ENCODE measurements at places on chromosomes 7 and 10.

- no peak for DNase-seq
These were observed 126.0 kb downstream of the KCNMA1 start for GRCh38 chr10:77511498-77512218.

DNA sequence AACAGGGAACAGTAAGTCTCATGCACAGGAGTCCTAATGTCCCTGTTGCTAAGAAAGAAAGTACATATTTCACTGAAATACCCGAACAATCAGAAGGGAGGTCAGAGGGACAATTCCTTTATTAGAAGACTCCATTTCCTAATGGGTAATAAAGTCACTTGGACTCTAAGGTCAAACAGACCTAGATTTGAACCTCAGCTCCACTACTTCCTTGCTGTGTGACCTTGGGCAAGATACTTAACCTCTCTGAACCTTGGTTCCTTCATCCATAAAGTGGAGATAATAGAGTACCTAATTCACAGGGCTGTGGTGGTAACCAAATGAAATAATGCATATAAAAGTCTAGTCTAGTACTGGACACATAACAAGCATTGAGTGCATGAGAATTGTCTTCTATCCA, 29.2 kb upstream of the HABP2 start:
- no peak for DNase-seq

DNA sequence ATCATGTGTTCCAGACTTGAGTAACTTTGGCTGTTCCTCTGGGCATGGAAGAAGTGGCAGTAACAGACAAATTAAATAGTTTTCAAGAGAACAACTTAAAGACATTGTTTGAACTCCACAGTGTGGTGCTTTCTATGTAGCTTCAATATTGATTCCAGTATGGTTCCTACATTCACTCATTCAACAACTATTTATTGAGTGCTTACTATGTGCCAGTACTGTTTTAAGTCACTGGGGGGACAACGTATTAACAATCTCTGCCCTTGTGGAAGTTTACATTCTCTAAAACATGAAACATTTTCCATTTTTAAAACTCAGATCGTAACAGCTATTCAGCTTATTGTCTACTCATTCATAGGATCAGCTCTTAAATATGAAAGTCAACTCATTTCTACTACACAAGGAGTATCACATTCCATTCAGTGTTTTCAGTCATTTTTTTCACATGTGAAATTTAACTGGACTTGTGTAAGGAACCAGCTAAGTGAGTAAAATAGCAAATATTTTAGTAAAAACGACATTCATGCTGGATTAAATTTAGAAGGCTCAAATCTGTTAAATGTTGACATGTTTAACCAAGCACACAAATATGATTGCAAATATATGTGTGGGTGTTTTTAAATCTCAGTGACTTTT, 13.6 kb upstream of the CUBN start:
- DNase-seq, result no peak

DNA sequence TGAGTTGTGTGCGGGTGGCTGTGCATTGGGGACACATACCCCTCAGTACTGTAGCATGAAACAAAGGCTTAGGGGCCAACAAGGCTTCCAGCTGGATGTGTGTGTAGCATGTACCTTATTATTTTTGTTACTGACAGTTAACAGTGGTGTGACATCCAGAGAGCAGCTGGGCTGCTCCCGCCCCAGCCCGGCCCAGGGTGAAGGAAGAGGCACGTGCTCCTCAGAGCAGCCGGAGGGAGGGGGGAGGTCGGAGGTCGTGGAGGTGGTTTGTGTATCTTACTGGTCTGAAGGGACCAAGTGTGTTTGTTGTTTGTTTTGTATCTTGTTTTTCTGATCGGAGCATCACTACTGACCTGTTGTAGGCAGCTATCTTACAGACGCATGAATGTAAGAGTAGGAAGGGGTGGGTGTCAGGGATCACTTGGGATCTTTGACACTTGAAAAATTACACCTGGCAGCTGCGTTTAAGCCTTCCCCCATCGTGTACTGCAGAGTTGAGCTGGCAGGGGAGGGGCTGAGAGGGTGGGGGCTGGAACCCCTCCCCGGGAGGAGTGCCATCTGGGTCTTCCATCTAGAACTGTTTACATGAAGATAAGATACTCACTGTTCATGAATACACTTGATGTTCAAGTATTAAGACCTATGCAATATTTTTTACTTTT, 1.8 kb downstream of the DDIT4 start:
- no peak for DNase-seq

GRCh38 chr7:127245002-127245401, 7.7 kb downstream of the GRM8 start:
- no peak for DNase-seq

DNA sequence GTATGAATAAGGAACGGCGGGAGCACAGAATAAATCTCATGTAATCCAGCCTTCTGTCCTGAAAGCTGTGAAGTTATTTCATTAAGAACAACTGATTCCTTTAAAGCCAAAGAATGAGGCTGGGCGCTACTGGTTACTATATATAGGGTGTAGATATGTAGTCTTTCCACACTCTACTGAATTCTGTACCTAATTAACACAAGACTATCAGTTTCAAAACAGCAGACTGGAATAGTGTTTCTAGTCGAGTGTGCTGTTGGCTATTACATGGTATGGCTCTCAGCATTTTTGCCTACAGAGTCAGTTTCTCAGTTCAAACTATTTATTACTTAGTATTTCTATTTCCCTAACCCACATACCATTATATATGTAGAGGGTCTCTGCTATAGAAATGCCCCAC, 163.3 kb downstream of the THSD7A start:
- DNase-seq, result no peak

DNA sequence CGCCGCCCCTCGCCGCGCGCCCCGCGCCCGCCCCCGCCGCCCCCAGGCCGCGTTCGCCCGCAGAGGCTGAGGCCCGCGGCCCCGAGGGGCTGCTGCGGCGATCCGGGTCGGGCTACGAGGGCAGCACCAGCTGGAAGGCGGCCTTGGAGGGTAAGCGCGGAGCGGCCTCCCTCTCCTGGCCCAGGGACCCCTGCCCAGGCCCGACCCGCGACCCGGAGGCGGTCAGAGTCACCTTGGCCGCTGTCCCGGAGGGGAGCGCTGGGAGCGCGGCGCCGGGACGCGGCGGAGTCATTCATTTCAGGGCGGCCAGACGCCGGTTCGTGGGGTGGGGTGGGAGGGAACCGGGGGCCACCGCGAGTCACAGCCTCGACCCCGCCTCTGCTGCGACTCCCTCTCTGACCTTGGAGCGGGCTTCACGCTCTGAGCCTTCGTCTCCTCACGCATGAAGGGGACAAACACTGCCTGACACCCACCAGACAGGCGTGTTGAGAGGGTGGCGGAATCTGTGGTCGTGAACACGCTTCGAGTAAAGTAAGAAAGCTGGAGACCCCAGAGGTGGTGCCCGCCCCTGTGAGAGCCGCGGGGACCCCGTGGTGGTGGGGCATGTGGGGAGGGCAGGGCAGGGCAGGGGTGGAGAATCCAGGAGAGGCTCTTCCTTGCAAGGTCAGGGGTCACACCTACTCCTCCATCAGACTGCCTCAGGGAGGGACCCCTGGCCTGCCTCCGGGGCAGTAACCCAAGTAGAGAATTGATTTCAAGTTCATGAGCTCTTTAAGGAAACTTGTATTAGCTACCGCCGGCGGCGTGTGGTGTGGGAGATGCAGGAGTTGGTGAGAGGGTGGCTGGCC, 707 bp downstream of the CLEC2L start:
- no peak for DNase-seq

- no peak for DNase-seq
These were observed 52.8 kb downstream of the LMBR1 start for GRCh38 chr7:156840134-156840533.

DNA sequence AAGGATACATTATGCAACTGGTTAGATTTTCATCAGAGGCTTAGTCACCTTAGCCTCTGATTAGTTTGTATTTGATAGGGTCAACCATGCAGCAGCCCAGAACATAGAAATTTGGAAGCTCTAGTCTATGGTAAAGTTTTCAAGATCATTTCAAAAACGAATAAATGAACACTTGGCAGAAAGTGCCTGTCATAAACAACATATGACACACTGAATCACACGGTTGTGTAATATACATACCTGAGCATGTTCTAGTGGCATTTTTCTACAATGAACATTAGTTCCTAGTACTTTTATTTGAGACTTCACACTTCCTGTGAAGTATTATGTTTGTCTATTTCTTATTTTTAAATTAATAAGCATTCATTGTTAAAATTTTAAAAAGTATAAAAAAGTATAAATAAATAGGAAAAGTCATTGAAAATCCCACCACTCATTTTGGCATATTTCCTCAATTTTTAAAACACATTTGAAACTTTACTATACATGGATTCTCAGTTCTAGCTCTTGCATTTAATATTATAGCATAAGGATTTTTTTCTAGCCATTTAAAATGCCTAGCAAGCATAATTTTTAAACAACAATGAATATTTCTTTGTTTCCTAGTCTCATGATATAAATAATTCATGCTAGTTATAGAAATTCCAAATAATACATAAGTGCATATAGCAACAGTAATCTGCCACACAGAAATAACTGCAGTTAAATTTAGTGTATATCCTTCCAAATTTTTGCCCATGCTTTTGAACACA, 25.7 kb upstream of the PRPS1L1 start:
- no peak for DNase-seq

- no peak for DNase-seq
These were observed 14.9 kb upstream of the IFIT1B start for GRCh38 chr10:89362929-89363328.

DNA sequence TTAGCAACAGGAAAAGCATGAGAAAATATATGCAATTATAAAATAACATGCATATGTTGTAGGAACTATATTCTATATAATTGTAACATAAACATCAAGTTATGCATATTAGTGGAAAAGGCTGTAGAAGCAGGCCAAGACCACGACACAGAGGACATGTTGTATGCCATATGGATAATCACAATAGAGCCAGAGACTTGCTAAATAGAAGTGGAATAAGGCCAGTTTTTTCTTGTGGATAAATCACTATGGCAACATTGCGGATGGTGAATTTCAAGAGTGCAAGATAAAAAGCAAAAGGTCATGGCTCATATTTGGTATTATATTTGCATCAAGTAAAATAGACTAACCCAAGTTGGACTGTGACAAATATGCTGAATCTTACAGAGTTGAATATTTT, 93.0 kb downstream of the PCDH15 start:
- no peak for DNase-seq

DNA sequence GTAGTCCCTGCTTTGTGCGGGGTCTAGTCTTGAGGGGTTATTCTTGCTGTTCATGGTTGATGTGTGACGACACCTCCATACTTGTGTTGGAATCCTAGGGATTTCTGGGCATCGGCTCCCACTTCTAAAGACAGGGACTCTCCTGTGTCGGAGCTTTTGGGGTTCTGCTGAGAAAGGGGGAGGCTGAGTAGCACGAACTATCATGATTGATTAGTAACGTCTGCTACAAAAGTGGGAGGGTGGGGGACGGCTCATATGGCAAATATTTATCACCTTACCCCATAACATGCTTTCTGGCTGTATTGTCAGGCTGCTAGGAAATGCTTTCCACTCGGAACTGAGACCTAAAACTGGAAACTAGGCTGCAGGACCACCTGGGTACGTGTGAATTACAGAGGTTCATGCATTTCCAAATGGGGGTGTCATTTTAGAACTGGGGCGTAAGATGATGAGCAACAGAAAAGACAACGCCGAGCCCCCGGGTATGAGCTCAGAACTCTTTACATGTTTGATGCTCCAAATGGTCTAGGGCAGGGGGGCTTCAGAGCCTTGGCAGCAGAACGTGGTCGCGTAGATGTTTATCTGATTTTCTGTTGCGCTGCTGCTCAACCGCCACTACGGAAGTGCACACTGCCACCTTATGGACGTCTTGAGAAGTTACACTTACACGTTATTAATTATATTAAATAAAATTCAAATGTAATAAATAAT, 15.1 kb upstream of the NME8 start:
- peak; percentile 57 for DNase-seq

DNA sequence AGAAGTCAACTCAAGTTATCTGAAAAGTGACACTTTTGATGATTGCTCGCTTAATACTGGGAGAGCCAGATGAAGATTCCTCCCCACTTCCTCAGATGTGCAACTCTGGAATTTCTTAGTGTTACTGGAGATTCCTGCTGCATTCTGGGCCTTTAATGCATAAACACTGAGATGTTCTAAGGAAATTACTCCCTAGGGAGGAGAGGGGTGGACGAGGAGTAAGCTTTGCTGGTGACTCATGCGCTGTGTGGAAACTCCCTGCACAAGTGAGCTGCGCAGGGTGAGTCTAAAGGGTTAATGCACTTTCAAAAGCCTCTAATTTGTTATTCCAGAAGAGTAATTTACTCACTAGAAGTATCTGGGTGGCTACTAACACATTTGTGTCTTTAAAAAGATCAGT, 46.3 kb downstream of the EGFR start:
- no peak for DNase-seq

DNA sequence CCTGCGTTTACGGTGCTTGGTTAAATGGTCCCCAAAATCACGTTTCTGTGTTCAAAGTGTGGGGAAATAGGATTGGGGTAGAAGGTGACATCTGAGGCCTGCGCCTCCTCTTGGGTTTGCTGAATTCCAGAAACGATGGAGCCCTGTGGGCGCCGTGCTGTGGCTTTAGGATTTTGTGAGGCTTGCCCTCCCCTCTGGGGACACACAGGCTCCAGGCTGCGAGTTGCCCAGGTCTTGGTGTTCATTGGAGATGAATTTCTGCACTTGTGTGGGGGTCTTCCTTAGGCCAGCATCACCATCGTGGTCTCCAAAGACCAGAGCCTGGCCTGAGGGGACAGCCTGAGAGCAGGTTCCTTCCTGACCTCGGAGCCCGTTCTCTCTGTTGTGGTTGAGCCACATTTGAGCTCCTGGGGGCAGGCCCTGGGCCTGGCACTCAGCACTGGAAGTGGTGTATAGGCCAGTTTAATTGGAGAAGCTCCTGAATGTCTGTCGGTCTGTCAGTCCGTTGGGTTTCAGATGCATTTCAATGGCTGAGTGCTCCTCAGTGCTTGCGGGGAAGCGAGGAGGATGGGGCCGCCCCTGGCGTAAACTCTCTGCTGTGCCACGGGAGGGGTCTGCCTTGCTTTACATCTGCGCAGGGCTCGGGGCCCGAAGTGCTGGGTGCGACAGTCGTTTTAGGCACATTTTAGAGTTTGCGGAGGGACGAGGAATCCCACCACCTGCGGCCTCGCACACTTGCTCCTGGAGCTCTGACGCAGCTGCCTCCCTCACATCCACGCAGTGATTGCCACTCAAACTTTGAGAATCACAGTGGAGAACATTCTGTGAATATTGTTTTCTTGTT, 71.7 kb downstream of the DNAJB6 start:
- DNase-seq, result no peak

All from CD4-positive, alpha-beta T cell treated with Interleukin-12 subunit alpha and Interleukin-12 subunit beta, for 1 hour (primary cell).